ACHN (cell line): ENCODE measurements at places on chromosomes 7 and 10.

- DNase-seq: peak; percentile 60
Observed at GRCh38 chr10:3530346-3530745, 254.7 kb downstream of the KLF6 start.

DNA sequence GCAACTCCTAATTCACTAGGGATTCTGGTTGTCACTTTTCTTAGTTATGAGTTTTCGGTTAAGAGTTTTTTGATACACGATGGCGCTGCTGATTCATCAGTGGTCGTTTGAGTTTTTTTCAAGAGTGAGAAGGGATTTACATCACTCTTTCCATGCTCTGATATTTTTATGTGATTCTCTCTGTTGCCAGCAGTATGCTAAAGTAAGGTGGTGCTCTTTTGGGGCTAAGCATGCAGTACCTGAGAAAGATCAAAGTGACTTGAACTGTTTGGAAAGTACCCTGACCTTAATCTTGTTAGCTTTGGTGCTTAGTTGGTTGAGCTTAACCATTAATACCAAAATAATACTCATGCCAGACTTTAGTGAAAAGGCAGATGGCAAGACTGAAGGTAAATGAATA is 28.1 kb downstream of the STAMBPL1 start:
- no peak for DNase-seq

DNA sequence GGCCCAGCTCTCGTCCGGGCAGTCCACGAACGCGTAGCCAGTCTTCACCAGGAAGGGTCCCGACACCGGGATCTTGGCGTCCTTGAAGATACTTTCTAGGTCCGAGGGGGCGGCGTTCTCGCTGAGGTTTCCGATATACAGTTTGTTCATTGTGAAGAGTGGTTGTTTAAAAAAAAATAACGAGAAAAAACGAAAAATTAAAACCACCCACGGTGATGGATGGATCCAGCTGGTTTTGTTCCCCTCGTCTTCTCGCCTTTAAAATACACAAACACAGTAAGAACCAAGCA is 385 bp downstream of the IGF2BP3 start:
- peak; percentile 38 for DNase-seq

GRCh38 chr10:16521311-16522016 is at the start of gene C1QL3:
C1QL3 (minus strand) TSS chr10:16521879; CDS start chr10:16521065, 814 bp downstream.
- peak; percentile 27 for DNase-seq

GRCh38 chr10:29635711-29636144 is 957 bp upstream of the SVIL start:
- peak; percentile 53 for DNase-seq

DNA sequence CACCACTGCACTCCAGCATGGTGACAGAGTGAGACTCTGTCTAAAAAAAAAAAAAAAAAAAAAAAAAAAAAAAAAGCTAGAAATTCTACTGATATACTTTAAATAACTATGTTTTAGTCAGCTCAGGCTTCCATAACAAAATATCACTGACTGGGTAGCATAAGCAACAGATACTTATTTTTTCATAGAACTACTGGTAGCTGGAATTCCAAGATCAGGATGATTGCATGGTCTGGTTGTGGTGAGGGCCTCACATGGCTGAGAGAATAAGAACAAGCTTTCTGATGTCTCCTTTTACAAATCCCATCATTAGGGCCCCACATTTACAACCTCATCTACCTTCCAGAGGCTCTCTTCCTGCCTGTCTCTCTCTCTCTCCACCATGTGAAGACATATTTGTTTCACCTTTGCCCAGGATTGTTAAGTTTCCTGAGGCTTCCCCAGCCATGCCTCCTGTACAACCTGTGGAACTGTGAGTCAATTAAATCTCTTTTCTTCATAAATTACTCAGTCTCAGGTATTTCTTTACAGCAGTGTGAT is 126.7 kb upstream of the SEMA3C start:
- no peak for DNase-seq

- peak; percentile 81 for DNase-seq
Observed at GRCh38 chr7:44320794-44321371, 4.5 kb downstream of the CAMK2B start.
